NB4 (cell line): ENCODE measurements at places on chromosomes 5 and 9.

GRCh38 chr9:128912270-128912853 lies 8.4 kb upstream of the PHYHD1 start:
- no peak for DNase-seq

- no peak for DNase-seq
Measured at GRCh38 chr5:89315286-89316100, 432.5 kb upstream of the MEF2C start.

DNA sequence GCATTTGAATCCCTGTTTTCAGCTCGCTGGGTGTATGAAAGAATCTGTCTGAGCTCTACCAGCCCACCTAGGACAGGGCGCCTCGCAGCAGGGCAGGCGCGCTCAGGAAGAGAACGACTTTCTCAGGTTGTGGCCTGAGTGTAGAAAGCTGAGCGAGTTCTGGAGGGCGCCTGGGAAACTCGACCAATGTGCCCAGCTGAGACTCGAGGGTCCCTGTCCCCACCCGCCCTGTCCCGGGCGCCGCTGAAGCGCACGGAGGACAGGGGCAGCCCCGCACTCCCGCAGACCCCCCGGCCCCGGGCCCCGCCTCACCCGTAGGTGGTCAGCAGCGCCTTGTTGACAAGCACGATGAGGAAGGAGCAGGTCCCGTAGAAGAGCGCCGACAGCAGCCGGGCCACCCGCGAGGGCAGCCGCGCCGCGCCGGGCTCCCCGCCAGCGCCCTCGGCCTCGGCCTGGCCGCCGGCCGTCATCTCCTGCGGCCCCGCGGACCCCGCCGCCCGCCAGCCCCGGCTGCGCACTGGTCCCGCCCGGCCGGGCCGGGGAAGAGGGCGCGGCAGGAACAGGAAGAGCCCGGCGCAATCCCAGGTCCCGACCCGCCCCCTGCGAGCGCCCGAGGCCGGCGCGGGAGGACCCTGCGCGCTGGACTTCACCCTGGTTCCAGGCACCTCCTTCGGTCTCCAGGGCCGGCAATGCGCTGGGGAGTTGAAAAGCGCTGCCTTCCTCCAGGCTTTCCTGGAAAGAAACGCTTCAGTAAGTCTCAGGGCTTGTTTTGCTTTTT lies at the start of gene SLC35D2:
TSS of gene SLC35D2 (minus strand) at position 547 of the 778 bp plus-strand sequence. CDS start at position 470, 77 bp downstream.
- DNase-seq: no peak

DNA sequence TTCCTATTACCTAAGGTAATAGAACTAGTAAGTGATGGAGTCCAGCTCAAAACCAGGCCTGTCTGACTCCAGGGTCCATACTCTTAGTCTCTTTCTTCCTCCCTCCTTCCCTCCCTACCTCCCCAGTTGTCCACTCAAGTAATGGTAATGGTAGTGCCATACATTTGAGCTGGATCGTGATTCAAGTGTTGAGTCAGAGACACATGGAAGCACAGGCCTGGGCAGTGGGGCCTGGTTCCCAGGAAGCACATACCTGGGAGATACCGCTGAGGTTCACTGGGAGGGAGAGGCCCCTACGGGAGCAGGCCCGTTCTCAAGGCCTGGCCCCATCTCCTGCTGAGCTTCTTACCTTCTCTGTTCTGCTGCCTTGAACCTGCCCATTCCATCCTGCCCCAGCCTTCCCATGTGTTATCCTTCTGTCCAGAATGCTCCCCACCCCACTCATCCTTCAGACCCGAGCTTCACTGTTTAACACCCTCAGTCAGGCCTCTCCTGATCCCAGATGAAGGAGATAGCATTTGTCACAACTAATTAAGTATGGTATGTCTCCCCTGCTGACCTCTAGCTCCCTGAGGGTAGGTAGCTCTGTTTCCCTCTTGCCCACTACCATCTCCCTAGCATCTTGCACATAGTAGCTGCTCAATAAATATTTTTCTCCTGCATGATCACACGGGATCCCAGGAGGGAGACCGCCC lies 13.8 kb downstream of the URM1 start:
- DNase-seq: no peak

GRCh38 chr9:131727795-131728545 lies 11.9 kb downstream of the RAPGEF1 start:
- peak; percentile 33 for DNase-seq

- no peak for DNase-seq
Measured at GRCh38 chr9:74499111-74499601, 2.0 kb downstream of the RORB start.
